ENCODE measurements at places on chromosomes 16 and 17.

DNA sequence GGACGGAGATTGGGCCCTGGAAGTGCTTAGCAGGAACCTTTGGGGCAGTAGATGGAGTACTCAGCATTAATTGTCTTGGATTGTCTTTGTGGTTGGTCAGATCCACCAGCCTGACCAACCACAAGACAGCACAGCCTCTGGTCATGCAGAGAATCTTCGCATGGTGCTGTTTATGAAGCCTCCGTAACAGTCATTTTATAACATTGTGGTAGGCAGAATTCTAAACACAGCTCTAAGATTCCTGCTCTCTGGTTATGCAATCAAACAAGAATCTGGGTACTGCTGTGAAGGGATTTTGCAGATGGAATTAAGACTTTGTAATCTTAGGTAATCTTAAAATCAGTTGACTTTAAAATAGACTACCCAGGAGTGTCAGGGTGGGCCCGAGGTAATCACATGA is 312.2 kb upstream of the GOT2 start:
- DNase-seq, result no peak

DNA sequence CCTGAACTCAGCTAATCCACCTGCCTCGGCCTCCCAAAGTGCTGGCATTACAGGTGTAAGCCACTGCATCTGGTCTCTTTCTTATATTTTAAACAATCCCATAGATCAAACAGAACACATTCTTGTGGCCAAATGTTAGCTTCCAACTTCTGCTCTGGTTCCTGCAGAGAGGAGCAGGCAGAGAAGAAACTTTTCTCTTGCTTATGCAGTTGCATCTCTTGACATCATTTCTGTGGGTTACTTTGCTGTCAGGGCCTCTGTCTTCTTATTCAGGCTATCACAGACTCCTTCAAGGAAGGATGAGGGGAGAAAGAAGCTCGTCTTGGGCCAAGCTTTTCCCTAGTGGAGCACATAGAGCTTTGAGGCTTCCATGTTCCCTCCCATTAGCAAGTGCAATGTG is 7.8 kb downstream of the HSD17B2 start:
- no peak for DNase-seq

GRCh38 chr16:7304958-7305357 is 27.7 kb upstream of the RBFOX1 start:
- DNase-seq, result no peak

DNA sequence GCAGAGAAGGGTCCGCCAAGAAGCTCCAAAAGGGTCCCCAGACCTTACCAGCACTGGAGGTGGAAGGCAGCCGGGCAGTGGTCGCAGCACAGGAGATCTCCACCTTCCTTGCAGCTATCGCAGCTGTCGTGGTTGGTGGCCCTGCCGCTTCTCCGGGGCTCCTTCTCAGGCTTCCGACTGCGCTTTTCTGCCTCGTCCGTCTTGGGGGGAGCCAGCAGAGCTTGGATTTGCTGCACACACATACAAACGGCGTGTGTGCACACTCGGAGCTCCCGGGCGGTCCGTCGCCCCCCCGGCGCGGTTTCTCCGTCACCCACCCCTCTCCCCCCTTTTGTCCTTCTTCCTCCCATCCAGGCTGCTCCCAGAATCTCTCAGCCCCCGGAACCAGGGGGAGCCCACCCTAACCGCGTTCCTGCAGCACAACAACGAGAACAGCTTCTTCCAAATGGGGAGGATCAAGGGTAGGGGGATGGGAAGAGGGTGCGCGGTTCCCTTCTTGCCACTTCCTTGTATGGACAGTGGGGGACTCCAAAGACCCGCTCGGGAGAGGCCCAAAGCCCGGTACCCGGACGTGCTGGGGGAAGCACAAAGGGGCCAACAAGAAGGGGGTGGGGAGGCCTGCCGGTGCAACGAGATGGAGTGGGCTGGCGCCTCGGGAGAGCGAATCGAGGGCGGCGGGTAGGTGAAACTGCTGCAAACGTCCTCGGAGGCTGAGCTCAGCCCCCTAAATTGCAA is 1.1 kb downstream of the PHF12 start:
- DNase-seq, result peak; percentile 37

DNA sequence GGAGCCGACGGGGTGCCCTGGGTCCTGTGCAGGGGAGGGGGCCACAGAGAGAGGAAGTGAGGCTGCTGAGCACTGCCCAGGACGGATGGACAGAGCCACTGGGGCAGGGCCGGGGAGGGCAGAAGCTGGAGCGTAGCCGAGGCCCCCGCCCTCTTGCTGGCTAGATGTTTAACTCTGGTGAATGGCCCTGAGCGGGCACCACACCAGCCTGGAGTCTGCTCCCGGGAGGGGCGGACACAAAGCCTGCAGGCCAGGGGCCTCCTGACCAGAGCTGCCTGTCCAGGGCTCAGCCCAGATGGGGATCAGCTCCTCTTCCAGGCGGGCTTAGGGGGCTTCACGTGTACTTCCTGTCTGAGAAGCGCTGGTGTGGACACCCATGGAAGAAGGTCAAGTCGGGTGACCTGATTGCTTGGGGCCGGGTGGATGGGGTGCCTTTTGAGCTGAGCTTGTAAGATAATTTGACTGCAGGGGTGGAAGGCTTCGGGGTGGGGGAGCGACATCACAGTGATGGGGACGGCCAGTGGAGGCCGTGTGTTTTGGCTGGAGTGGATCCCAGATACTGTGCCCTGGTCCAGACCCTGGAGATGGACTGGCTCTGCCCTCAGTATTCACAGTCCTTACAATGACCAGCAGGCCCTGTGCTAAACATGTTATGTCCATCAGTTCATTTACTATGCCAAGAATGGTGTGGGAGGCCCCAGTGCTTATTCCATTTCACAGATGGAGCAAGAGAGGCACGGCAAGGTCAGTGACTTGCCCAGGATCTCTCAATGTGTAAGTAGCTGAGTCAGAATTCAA is 33.7 kb upstream of the CIBAR2 start:
- DNase-seq, result no peak

DNA sequence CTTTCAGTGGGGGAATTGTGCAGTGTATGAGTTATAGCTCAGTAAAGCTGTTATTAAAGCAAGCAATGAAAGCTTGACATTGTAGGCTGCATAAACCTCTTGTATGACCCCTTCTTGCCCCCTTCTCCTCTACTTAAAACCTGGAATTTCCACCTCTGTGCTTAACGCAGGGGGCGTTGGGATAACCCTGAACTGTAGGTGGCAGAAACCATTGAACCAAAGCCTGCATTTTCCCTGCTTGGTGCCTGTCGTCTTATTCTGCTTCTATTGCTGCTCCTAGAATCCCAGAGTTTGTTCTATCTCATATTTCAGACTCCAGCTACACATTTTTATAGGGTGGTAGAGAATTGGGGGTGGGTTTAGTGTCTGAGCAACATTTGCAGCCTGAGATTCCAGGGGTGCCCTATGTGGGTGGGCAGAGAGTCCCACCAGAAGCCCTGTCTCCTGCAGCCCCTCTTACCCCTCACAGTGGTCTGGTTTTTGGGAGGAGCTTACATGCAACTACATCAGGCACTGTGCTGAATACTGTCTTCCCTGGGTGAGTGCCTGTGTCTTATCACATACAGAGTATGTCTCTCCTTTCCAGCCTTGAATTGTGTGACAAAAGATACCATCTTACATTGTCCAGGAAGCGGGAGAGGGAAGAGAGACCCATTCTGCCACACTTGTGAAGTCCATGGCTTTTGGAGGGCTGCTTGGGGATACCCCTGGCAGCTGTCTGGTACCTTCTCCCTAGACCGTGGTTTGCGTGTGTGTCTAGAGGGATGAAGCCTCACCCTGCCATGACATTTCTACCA is 407.7 kb upstream of the EEF2KMT start:
- no peak for DNase-seq

DNA sequence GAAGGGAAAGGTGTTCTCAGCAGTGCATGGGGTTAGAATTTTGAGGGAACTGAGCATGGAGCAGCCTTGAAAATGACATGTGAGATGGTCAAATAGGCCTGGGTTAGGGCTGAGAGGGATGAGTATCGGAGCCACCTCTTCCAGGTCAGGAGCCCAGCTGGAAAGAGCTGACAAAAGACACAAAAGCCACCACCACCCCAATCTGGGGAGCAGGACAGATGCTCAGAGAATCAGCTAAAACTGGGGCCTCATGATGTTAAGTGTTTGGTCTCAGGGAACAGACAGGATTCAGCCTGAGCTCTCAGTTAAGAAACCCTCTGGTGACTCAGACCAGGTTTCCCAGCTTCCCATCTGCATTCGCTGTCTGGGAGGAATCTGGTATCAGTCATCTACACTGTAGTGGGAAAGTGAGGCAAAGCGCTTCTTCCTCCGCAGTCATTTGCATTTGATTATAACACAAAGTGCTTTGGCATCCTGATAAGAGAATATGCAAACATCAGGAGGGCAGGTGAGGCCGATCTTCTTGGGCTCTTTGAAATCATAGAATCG is 2.6 kb downstream of the WNT9B start:
- DNase-seq, result no peak

DNA sequence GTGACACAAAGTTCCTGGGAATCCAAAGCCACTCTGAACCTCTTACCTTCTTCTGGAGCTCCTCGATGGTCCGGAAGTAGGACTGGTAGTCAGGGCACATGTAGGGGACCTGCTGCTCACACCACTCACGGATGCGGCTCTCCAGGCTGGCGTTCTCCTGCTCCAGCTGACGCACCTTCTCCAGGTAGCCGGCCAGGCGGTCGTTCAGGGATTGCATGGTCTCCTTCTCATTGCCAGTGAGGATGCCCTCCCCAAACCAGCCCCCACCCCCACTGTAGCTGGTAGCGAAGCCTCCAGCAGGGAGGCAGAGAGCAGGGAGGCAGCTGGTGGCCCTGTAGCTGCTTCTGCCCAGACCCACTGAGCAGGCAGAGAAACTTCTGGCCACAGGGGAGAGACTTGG is 370 bp downstream of the KRT35 start:
- DNase-seq, result no peak

- DNase-seq, result no peak
These were observed 19.2 kb downstream of the ZNF200 start for GRCh38 chr16:3215601-3216262.

- no peak for DNase-seq
These were observed at the start of gene HSF4 for GRCh38 chr16:67164599-67165061. HSF4 (plus strand) TSS chr16:67164745; CDS start chr16:67164812, 67 bp downstream.

GRCh38 chr17:77526728-77527350 is 386.1 kb downstream of the SEC14L1 start:
- DNase-seq, result no peak

- no peak for DNase-seq
These were observed 23.5 kb downstream of the POLR3E start for GRCh38 chr16:22320572-22321339.

GRCh38 chr17:41171886-41172285 is 3.9 kb upstream of the KRTAP4-3 start:
- DNase-seq, result no peak

GRCh38 chr17:79811011-79811867 is 14.4 kb upstream of the CBX8 start:
- no peak for DNase-seq

- DNase-seq, result no peak
These were observed 8.2 kb downstream of the PDE6G start for GRCh38 chr17:81648013-81648706.

GRCh38 chr17:7477392-7478275 is 1.8 kb downstream of the ZBTB4 start:
- DNase-seq, result no peak

GRCh38 chr17:82243648-82244412 is 15.0 kb downstream of the SLC16A3 start:
- no peak for DNase-seq

GRCh38 chr16:84836967-84837366 is 17.2 kb downstream of the CRISPLD2 start:
- DNase-seq, result no peak

GRCh38 chr16:79334127-79334526 is 266.4 kb downstream of the MAF start:
- DNase-seq, result no peak

- no peak for DNase-seq
These were observed 58.5 kb downstream of the TNFRSF13B start for GRCh38 chr17:16913463-16913862.

DNA sequence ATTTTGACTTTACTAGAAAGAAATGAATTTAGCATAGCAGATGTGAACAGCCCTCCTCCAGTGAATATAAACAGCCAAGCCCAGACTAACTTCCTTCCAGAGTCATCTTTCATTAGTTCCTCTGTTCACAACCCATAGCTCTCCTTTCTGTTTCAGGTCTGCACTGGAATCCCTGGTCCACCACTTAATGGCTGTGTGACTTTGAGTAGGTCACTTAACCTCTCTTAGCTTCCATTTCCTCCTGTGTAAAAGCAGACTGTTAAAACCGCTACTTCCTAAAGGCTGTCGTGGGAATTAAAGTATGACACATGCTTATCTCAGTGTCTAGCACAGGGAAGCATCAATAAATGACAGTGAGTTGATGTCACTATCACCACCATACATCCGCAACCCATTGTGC is 7.5 kb downstream of the SLC6A4 start:
- DNase-seq, result no peak

DNA sequence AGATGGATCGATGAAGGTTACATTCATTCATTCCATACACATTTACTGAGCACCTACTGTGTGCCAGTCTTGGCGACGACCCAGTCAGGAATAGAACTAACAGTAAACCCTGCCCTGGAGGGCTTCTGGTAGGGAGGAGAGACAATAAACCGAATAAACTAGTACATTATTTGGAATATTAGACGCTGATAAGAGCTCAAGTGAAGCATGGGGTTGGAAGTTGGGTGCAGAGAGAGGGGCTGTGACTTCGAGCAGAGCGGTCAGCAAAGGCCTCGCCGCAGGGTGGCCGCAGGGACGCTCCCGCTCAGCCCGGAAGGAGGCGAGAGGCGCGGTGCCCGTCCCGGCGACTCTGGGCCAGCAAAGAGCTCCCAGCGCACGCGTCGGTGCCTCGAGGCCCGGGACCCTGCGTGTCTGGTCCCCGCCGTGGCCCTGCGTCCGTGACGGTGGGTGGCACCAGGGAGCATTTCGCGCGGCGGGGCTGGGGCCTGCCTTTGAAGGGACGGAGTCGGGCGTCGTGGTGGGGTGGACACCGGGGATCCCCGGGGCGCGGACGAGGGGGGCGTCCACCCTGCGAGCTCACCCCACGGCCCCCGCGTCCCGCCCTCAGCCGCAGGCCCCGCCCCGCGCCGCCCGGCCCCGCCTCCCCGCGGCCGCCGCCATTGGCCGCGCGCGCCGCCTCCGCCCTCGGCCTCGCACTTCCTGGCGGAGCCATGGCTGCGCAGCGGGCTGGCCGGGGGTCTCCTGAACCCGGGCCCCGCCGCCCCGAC is at the start of gene KLHL36:
TSS of gene KLHL36 (plus strand) at position 684 of the 767 bp plus-strand sequence. CDS start 2,357 bp downstream, outside the sequence.
- peak; percentile 69 for DNase-seq

- no peak for DNase-seq
These were observed 1.8 kb downstream of the KCNJ16 start for GRCh38 chr17:70076831-70077230.
